ENCODE measurements at places on chromosomes 3 and 15.

GRCh38 chr3:44509393-44509921 is 32.0 kb upstream of the ZNF445 start:
- DNase-seq = no peak

DNA sequence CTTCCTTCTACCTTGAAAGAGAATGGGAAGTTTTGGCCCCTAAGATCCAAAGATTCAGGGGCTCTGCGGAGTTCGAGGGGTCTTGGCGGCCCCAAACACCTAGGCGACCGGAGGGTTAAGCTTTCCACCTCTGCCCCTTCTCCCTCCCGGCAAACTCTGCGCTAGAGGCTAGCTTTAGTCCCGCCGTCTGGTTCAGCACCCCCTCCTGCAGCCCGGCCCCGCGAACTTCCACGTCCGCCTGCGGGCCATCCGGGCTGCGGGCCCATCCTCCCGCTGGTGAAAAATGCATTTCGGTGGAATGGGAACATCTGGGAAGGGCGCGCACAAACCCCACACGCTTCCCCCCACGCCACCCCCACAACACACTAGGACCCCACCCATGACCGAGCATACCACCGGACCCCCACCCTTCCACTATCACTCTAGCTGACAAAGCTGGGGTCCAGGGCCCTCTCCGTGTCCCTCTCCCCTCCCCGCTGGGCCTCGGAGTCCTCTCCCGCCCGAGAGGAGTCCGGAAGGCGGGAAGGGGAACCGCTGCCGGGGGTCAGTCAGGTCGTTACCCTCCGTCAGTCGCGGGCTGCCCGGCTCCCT is 1.0 kb downstream of the SHOX2 start:
- DNase-seq = no peak

DNA sequence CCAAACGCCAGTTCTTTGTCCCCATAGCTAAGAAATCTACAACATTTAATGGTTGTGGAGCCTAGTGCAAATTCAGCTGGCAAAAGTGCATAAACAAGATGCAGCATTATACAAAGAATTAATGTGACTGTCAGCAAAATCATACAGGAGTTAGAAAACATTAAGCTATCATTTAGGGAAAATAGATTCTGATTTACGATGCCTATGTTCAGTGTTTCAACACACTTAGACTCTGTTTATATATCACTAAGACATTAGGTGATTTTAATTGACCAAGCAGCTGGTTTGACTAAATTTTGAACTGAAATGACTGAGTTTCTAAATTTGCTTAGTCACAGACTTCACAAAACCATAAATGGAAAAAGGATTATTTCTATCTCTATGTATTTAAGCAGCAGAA is 1076.8 kb downstream of the TBL1XR1 start:
- DNase-seq = no peak

GRCh38 chr3:174776636-174777035 is 82.5 kb upstream of the NAALADL2 start:
- no peak for DNase-seq

DNA sequence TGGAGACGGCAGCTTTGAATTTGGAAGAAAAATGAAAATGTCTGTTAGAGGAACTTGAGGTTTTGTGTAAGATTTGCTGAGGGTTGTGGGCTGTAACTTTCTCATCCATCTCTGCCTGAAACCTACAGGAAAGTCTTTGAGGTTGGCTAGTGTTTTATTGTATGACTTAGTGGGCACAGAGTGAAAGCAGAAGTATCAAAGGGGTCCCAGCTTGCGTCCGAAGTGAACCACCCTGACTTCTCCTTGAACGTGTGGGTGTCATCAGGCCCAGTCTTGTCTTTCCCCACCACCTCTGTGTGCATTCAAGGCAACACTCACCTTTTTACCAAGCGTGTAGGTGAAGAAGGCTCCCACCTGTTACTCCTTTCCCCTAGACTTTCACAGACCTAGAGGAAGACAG is 682.1 kb upstream of the CFAP20DC start:
- DNase-seq = no peak

DNA sequence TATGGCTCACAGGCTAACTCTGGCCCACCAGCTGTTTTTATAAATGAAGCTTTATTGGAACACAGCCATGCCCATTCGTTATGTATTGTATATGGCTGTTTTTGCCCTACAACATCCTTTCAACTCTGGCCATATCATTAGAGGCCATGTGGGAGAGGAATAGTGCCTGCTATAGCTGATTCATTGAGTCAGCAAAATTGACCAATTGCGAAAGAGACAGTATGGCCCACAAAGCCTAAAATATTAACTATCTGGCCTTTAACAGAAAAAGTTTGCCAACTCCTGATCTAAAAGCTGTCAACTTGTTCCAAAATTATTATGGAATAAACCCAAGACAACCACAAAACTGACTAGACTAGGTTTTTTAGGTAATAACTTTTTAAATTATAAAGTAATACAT is 1.4 kb downstream of the NR1I2 start:
- DNase-seq = no peak

- no peak for DNase-seq
Measured at GRCh38 chr3:159502986-159503385, 485.6 kb upstream of the IL12A start.

- DNase-seq = no peak
Measured at GRCh38 chr3:52176951-52177700, 20.8 kb upstream of the ALAS1 start.

DNA sequence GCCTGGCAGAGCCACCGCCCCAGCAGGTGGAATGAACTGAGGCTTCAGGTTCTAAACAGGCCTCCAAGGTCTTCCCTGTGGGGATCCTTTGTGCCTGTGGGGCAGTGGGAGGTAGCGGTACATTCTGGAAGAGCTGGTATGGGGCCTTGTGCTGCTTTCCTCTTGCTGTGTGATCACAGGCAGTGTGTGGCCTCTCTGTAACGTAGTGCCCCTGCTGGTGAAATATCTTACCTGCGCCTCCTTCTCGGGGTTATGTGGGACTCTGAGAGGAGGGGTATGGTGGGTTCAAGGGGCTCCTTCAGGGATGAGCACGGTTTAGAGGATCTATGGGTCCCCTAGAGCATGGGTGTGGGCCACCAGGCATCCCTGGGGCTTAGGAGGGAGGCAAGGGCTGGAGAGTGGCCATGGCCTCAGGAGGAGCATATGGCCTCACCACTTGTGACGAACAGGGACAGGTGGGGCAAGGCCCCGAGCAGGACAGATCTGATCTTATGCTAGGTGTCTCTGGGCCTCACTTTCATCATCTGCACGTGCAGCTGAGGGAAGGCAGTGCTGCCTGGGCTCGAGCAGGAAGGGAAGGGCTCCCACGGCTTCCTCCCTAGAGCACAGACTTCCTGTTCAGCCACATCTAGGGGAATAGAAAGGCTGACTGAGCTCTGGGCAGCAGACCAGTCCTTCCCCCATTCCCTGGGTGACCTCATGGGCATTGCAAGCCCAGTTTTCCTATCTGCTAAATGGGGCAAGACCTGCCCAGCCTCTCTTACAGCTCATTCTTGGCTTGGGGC is 1.9 kb upstream of the ALS2CL start:
- DNase-seq = no peak

DNA sequence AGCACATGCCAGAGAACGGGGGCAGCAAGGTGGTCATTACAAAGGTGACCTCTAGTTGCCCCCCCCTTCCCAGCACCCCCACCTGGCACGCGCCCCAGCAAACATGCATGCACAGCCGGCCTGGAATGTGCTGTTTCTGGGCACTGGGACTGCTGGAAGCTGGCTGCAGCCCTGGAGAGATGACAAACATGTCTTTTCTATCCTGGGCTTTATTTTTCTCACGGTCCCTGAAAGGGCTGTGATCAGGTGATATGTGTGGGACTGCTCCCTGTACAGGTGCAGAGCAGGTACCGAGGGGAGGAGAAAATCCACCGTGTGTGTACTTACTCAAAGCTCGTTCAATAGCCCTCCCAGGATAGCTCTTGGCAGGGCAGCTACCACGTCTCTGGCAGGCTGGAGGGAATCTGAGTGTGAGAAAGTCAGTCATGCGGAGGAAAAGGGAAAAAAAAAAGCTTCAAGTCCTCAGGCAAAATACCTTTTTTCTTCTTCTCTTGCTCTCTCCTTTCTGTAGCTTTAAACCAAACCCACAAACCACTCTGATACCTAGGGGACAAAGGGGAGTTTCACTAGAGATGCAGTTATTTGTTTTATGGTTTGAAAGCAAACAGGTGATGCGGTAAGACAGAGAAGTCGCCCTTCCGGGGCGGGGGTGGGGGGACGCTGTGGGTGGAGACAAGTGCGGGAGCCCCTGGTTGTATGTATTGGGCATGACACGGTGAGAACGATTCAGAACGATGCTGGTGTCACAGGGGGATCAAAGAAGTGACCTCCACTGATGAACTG is 5.0 kb upstream of the HES1 start:
- no peak for DNase-seq

GRCh38 chr15:35023804-35024203 is 35.7 kb upstream of the ZNF770 start:
- no peak for DNase-seq

- no peak for DNase-seq
Measured at GRCh38 chr15:29937956-29938355, 115.7 kb upstream of the TJP1 start.

GRCh38 chr3:174639970-174640369 is 219.2 kb upstream of the NAALADL2 start:
- DNase-seq = no peak

- no peak for DNase-seq
Measured at GRCh38 chr3:172882563-172882962, 132.0 kb downstream of the ECT2 start.

DNA sequence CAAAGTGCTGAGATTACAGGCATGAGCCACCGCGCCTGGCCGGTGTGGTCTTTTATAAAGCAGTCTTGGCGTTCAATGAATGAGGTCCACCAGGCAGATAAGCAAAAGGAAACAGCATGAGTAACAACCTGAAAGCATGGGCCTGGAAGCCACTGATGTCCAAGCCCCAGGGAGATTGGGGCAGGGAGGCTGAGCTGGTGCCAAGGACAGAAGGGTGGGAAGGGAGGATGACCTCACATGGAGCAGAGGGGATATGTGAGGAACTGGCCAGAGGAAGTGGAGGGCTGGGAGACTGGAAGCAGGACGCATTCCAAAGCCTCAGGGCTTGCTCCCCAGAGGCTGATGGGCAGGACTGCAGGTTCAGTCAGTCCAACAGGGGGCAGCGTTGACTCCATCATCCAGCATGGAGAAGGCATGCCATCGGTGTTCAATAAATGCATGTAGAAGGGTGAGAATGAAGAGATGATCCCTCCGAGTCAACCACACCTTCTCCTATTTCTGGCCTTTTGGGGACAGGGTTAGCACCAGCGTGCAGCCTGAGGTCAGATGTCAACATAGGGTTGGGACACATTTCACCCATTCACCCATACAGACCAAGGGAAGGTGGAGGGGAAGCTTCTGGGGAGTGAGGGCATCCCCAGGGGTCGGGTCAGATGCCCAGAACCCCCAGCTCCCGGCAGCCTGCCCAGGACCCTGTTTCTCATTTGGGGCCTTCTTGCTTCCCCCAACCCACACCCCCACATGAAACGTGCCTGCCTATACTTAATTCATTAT is 14.8 kb downstream of the MYL3 start:
- DNase-seq = no peak

- DNase-seq = no peak
Measured at GRCh38 chr15:43225201-43225949, 4.6 kb upstream of the EPB42 start.

DNA sequence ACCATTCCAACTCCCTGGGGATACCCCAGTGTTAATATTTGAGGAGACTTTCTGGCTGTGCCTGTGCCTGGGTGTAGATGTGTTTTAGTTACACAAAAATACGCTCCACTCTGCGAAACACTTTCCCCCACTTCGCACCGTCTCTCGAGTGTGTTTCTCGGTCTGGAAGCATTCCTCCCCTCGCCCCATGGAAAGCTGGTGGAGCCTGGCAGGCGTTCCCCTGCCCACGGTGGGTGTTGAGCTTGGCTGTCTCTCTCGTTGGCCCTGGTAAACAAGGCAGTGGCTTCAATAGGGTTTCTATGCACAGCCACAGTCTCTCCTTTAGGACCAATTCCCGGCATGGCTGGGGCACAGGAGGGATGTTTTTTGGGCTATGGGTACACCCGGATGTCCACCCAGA is 19.3 kb downstream of the IQSEC1 start:
- no peak for DNase-seq

DNA sequence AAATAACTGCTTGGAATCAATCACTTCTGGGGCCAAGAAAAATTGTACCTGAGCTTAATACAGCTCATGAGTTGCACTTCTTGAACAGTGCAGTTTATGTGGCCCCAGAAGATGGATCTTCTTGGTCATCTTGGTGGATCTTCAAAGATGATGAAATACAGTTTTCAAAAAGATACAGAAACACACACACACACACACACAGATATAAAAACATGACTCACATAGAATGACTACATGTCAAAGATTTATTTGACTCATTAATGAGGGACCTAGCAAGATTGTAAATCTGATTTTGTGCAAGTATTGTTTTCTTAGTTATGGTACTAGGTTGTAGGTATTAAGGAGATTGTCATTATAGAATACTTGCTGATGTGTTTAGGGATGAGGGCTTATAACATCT is 32.6 kb downstream of the PDCD6IP start:
- DNase-seq = no peak

DNA sequence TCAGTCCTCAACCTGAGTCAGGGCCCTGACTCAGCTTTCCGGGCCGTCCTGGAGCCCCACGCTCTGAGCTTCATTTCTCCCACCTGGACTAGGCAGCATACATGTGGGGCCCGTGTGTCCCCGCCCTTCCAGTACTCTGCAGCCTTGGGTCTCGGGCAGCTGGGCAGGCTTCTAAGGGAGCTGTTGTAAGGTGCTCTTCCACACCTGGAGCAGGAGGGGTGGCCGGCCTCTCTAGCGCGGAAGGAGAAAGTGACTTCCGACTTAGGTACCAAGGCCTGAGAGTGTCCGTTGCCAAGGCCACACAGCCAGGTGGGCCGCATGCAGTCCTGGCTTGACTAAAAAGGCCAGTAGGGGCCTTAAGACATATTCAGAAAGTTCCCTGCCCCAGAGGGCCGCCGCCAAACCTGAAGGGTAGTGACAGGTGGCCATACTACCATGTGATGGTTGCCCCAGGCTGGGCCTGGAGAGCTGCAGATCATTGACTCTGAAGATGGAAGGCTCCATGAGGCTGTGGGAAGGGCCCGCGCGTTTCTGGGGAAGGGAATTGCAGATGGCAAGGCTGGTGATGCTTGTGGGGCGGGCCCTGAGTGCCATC is 9.4 kb upstream of the SEMA3B start:
- DNase-seq = no peak

DNA sequence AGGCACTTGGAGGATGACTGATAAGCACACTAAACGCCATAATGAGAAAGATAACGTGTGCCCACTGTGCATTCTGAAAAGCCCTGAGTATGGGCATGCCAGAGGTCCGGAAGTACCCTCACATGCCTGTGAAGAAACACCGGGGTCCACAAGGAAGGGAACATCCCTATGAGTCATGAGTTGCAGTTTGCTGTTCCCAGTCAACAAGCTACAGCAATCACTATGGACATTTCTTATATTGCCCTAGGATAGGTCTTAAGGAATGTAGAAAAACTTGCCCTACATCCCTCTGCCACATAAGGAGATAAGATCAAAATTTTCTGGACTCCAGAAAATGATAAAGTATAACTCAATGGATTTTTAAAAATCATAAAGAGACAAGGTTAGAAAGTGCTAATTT is 9.9 kb downstream of the MB21D2 start:
- no peak for DNase-seq

Measured in T-helper 22 cell (primary cell).